ENCODE measurements at places on chromosomes 3 and 15. TPM values are rescaled to one million over a fixed set of nuclear protein-coding genes. Genes with fewer than 3 reads are reported as not detected.

DNA sequence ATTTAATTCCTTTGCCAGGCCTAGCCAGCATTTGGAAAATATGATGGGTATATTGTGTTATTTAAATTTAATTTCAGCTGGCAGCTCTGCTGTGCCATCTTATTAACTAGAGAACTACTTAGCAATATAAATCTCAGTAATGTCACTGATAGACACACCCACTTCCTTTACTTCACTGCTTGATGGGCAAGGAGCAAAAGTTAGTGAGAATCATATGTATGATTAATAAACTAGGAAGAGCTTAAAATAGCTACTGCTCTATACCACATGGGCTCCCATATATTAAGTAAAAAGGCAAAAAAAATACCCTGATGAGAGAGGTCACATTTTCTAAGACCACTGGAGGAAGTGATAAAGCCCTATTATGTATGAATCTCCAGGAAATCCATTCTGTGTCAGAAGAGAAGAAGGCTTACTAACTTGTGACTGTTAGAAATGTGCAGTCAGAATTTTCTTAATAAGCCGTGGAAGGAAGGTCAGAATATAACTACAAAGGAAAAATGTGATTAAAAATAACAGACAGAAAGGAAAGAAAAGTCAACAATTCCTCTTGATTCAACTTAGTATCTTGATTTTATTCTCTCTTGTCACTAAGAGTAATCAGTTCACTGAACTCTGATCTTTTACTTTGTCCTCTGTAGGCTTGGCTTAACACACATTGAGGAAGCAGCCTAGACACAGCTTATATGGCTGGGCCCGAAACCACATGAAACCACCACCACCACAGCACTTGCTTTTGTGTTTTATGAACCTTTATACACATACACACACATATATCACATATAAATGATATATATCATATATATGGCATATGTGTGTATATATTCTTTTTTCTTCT, 1233.9 kb upstream of the ALCAM start:
- no peak for DNase-seq

DNA sequence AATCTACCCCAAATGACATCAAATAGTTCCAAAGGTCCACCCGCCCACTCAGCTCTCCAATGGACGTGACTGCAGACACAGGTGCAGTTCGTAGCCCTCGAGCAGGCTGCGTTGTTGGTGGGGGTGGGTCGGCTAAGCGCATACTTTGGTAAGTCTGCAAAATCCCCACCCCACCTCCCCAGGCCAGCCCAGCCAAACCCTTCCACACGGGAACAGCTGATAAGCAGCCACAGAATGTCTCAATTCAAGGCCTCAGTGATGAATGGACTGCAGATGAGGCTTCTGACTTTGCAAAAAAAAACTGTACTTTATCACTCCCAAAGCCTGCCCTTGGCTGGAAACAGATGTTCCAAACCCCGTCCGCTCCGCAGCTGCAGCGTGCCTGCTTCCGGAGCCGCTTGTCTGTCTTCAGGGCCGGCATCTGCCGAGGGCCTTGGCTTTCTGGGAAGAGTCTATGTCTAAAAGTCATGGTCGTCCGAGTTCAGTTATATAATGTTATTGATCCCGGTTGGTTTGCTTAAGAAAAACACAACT, 38.2 kb downstream of the PCSK6 start:
- DNase-seq: peak; percentile 45

DNA sequence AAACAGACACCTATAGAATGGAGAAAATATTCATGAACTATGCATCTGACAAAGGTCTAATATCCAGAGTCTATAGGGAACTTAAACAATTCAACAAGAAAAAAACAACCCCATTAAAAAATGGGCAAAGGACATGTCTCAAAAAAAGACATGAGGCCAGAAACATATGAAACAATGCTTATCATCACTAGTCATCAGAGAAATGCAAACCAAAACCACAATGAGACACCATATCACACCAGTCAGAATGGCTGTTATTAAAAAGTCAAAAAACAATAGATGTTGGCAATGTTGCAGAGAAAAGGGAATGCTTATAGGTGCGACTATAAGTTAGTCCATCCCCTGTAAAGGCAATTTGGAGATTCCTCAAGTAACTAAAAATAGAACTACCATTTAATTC, 11.4 kb upstream of the HDGFL3 start:
- no peak for DNase-seq

- DNase-seq: no peak
Observed at GRCh38 chr3:169760479-169760878, 4.4 kb downstream of the TERC start.

DNA sequence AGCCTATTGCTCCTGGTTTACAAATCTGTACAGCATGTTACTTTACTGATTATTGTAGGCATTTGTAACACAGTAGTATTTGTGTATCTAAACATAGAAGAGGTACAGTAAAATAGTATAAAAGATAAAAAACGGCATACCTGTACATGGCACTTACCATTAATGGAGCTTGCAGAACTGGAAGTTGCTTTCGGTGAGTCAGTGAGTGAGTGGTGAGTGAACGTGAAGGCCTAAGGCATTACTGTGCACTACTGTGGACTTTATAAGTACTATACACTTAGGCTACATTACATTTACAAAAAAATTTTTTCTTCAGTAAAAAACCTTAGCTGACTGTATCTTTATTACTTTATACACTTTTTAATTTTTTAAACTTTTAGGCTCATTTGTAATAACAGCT, 90.9 kb downstream of the RAP2B start:
- no peak for DNase-seq

DNA sequence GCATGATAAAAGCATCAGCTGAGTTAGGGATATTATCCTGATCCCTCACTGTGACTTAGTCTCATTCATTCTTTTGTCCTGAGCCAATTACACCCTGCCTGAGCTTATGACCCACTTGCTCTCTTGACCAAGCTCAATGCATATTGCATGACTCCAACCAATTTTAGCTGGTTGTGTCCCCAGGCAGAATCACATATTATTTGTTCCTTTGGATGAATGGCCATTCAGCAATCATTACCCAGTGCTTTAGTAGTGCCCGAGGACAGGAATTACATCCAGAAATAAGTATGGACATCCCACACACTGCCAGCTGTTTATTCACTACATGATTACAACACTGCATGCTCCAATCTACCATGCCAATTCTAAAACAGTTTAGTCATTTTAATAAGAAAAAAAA, 322.5 kb downstream of the ZBBX start:
- DNase-seq: no peak

DNA sequence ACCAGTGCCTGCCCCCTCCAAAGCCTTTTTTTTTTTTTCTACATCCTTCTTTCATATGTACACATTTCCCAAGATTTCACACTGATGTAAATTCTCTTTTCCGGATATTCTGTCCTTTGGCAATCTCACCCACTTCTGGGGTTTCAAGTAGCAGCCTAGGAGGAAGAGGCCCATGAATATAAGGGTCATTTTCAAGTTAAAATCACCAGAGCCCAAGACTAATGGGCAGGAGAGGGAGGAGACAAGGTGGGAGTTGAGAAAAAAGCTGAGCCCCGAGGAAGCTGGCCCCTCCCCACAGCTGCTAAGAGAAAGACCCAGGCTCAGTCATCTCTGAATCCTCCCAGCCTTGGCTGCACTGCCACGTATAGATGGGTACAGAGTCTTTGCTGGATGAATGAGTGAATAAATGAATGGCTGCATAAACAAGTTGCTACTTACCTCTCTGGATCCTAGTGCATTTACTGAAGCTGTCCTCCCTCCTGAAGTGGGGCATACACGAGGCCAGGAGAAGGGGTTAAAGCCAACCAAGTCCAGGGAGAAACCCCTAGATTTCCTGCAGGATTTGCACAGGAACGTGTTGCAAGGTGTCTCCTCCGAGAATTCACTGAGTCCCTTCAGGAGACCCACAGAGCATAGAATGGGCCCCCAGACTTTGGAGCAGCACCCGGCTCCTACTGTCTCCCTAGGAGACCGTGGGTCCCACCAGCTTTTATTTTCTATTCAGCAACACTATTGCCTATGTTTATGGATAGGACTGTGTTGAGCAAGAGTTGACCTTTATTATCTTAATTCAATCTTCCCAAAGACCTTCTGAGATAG, 100.8 kb upstream of the LIPC start:
- no peak for DNase-seq

DNA sequence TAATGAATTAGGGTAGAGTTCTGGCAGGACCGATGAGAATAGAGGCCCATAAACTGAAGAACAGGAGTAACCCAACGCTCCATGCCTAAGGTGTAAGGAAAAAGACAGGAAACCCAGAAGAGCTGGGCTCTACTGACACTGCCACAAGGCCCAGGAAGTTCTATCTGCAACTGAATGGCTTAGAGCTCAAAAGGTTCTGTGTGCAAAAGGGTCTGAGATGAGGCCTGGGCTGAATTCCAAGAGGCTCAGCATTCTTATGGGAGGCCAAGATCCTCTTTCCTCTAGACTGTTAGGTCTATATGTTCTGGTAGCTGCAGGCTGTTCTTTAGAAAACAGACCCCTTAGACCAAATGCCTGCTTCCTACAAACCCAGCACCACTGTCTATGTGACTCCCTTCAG, 30.5 kb upstream of the PRSS50 start:
- no peak for DNase-seq

DNA sequence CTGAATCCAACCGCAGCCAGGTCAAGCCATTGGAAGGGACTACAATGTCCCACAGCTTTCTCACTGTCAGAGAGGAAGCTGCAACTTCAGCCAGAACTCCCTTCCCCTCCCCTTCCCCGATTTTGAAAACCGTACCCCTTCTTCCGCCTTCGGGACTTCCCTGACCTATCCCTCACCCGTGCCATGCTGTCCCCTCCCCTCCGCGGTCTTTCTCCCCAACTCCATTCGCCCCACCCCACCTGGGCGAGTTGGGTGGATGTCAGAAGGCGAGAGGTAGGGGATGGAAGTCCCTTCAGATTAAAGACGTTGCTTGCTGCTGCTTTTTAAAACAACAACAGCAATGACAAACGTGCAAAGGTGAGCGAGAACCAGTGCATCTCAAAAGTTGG, 723 bp downstream of the CPNE4 start:
- no peak for DNase-seq

- no peak for DNase-seq
Observed at GRCh38 chr15:85606738-85607137, 188.0 kb downstream of the KLHL25 start.

GRCh38 chr3:23750573-23751210, 55.1 kb upstream of the UBE2E1 start:
- DNase-seq: no peak

GRCh38 chr3:119588112-119588511, 8.8 kb downstream of the ADPRH start:
- no peak for DNase-seq

- DNase-seq: no peak
Observed at GRCh38 chr3:101478980-101479379, 34.0 kb downstream of the SENP7 start.

DNA sequence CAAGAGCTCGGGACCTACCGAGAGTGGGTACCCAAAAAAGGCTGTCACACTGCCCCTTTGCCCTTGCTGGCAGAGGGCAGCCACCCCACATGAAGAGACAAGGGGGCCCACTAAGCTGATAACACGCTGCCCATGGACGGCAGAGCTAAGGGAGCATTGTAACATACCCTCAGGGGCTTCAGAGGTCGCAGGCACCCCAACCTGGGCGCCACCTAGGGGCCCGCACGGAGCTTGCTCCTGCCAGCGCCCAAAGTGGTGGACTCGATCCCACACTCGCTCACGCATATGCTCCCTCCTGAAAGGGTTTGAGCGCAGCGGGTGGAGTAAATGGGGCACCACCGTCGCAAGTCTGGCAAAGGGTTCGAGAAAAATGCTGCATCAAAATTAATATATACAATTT, 975.4 kb downstream of the ZPLD1 start:
- DNase-seq: no peak

DNA sequence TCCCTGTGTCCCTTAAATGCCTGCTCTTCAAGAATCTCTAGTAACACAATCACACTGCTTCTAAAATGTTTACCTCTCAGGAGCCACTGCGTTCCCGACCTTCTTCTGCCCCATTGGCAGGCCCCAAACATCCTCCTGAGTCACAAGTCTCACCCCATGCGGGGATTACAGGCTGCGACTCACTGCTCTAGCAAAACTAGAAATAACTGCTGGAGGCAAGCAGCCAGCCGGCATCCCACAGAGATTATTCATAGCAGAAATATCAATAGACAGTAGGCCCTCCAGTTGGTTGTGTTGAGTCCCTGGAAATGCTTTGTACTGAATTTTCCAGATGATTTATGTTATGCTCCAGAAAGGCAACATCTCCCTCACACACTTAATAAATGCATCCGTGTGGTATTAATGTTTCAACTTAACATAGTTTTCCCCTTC, 64.8 kb downstream of the RFTN1 start:
- peak; percentile 80 for DNase-seq

- DNase-seq: no peak
Observed at GRCh38 chr3:177419904-177420601, 222.8 kb upstream of the TBL1XR1 start.

The LCTL gene
- total RNA-seq: 0.55 TPM

The AADACL2 gene
- not detected for total RNA-seq

The ISLR2 gene
- 40.8 TPM for total RNA-seq

The MITF gene
- 10.7 TPM for total RNA-seq

The MNS1 gene
- total RNA-seq: 11.7 TPM

The TAGLN3 gene
- total RNA-seq: 242 TPM

The DBR1 gene
- 10.6 TPM for total RNA-seq

The CKMT1B gene
- total RNA-seq: 187 TPM

The CCDC191 gene
- 9.1 TPM for total RNA-seq

The CNTN3 gene
- 22.2 TPM for total RNA-seq
